ENCODE measurements at places on chromosomes 3 and 15. TPM values are rescaled to one million over a fixed set of nuclear protein-coding genes. Genes with fewer than 3 reads are reported as not detected.

- H3K27me3 ChIP-seq: no peaks in the 10 kb centered on the region
- H3K27ac ChIP-seq: no peak overlapping the region
- H3K4me3 ChIP-seq: no peak overlapping the region
- H3K4me1 ChIP-seq: peaks cover 23% of the 10 kb centered on the region
- no peak for DNase-seq
- H3K36me3 ChIP-seq: no peaks in the 10 kb centered on the region
Measured at GRCh38 chr15:99432271-99433025, 133.3 kb upstream of the MEF2A start.

DNA sequence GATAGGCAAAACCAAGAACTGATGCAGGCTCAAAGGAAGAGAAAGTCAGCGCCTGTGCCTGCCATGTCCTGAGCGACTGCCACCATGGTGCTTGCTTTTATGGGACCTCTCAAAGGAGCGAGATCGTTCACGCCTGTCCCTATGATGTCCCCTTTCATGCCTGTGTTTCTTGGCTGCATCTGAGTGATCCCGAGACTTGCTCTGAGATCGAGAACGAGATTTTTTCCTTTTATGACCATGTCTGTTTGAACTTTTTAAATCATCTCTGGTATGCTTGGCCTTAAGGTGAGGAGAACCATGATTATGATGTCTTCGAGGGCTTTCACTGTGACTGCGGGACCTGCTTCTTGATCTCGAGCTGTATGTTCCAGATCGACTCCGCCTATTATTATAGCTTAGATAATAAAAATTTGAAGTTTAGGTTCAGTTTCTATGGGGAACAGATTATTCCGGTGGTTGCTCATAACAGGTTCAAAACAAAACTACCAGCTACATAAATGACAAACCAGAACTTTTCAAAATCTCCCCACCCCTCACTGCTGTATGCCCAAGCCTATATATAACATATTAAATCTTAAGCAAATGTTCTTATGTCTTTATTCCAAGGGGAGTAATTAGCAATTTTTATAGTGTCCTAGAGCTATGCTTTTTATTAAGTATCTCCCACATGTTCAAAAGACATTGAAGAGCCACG is 11.6 kb downstream of the CCNL1 start:
- no peak overlapping the region for H3K4me3 ChIP-seq
- H3K27me3 ChIP-seq: no peaks in the 10 kb centered on the region
- H3K4me1 ChIP-seq: peaks cover 31% of the 10 kb centered on the region
- no peak for DNase-seq

GRCh38 chr15:73972984-73973682 is 19.0 kb downstream of the STOML1 start:
- no peaks in the 10 kb centered on the region for H3K27me3 ChIP-seq
- H3K4me1 ChIP-seq: peaks cover 22% of the 10 kb centered on the region
- DNase-seq: peak; percentile 74
- H3K4me3 ChIP-seq: no peak overlapping the region
- no peak overlapping the region for H3K27ac ChIP-seq
- no peaks in the 10 kb centered on the region for H3K36me3 ChIP-seq

GRCh38 chr3:68893600-68894239 is 38.6 kb downstream of the TAFA4 start:
- no peak overlapping the region for H3K4me3 ChIP-seq
- no peaks in the 10 kb centered on the region for H3K4me1 ChIP-seq
- H3K36me3 ChIP-seq: no peaks in the 10 kb centered on the region
- H3K27me3 ChIP-seq: no peaks in the 10 kb centered on the region
- no peak overlapping the region for H3K27ac ChIP-seq
- no peak for DNase-seq

DNA sequence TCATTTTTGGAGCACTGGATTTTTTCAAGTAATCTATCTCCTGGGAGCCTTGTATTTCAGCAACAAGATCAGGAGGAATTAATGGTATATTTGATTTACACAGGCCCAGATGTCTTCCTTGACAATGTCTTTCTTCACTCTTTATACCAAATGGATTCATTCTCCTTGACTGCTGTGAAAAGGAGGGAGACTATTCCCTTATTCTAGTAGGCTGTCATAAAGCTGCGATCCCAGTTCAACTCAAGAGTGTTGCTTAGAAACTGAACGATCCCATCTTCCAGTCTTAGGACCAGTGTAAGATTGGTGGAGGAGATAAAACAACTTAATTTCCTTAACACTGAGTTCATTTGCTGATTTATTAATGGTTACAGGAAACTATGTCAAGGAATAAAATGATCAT is 119.4 kb upstream of the ROBO1 start:
- H3K36me3 ChIP-seq: no peaks in the 10 kb centered on the region
- H3K27me3 ChIP-seq: no peaks in the 10 kb centered on the region
- no peaks in the 10 kb centered on the region for H3K4me1 ChIP-seq
- H3K27ac ChIP-seq: no peak overlapping the region
- no peak overlapping the region for H3K4me3 ChIP-seq

DNA sequence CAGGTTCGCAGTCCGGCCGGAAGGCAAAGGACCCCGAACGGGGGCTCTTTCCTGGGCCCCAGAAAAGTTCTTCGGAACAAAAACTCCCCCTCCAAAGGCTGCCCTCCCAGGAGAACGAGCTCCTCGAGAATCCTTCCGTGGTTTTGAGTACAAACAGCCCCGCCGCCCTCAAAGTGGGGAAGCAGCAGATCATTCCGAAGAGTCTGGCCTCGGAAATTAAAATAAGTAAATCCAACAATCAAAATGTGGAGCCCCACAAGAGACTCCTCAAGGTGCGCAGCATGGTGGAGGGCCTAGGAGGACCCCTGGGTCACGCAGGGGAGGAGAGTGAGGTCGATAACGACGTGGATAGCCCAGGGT is 1.3 kb downstream of the ARHGEF26 start:
- no peak overlapping the region for H3K4me3 ChIP-seq
- H3K27ac ChIP-seq: no peak overlapping the region
- H3K36me3 ChIP-seq: no peaks in the 10 kb centered on the region
- no peak for DNase-seq
- peaks cover 16% of the 10 kb centered on the region for H3K4me1 ChIP-seq
- H3K27me3 ChIP-seq: peaks cover 10% of the 10 kb centered on the region

DNA sequence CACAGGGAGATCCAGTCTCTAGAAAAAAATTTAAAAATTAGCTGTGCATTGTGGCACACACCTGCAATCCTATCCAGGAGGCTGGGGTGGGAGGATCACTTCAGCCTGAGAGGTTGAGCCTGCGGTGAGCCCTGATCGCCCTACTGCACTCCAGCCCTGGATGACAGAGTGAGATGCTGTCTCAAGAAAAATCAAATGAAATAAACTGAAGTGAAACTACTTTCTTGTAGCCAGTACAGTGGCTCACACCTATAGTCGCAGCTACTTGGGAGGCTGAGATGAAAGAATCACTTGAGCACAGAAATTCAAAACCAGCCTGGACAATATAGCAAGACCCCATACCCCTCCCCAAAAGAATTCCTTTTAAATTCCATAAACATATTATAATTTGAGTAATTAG is 35.4 kb downstream of the SMARCC1 start:
- peaks cover 13% of the 10 kb centered on the region for H3K36me3 ChIP-seq
- no peaks in the 10 kb centered on the region for H3K27me3 ChIP-seq
- no peak for DNase-seq
- H3K27ac ChIP-seq: no peak overlapping the region
- H3K4me1 ChIP-seq: no peaks in the 10 kb centered on the region

DNA sequence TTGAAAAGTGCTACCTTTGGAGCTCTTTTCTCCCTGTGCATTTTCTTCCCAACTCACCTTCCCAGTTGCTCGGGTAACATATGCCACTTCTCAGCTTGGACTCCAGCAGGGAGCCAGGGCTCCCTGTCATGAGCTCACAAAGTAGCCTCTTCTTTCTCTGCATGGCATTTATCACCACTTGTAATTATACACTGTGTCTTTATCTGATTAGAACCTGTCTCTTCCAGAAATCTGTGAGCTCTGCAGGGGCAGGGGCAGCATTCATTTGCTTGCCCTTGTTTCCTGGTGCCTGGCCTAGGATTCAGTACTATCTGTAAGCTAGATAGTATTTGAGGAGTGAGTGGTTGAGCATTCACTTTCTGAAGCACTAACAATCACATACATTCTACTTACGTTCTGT is 100.9 kb downstream of the CLSTN2 start:
- H3K27me3 ChIP-seq: no peaks in the 10 kb centered on the region
- no peak for DNase-seq
- no peak overlapping the region for H3K27ac ChIP-seq
- no peaks in the 10 kb centered on the region for H3K4me1 ChIP-seq

- no peak overlapping the region for H3K27ac ChIP-seq
- H3K4me1 ChIP-seq: no peaks in the 10 kb centered on the region
- H3K27me3 ChIP-seq: no peaks in the 10 kb centered on the region
Measured at GRCh38 chr3:183494341-183494740, 61.2 kb downstream of the KLHL6 start.

DNA sequence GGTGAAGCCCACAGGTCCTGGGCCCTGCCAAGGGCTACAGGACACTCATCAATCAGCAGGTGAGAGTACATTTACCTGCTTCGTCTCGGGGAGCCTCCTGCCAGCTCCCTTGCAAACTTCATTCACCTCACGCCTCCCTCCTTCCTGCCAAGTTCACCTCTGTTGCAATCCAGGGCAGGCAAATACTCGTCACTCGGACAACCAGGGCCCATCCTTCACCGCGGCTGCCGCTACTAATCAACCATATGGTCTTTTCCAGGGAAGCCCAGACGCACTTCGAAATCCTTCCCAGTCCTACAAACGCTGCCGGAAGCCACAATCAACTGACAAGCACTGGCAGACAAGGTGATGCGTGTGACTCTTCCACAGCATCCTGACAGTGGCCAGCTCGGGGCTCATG is 200.7 kb upstream of the NSMCE3 start:
- no peak overlapping the region for H3K27ac ChIP-seq
- H3K27me3 ChIP-seq: no peaks in the 10 kb centered on the region
- no peak for DNase-seq
- H3K36me3 ChIP-seq: no peaks in the 10 kb centered on the region
- no peaks in the 10 kb centered on the region for H3K4me1 ChIP-seq

GRCh38 chr3:79555655-79556054 is 212.1 kb downstream of the ROBO1 start:
- no peak overlapping the region for H3K4me3 ChIP-seq
- H3K27ac ChIP-seq: no peak overlapping the region
- H3K27me3 ChIP-seq: no peaks in the 10 kb centered on the region
- no peaks in the 10 kb centered on the region for H3K4me1 ChIP-seq
- no peak for DNase-seq
- no peaks in the 10 kb centered on the region for H3K36me3 ChIP-seq

DNA sequence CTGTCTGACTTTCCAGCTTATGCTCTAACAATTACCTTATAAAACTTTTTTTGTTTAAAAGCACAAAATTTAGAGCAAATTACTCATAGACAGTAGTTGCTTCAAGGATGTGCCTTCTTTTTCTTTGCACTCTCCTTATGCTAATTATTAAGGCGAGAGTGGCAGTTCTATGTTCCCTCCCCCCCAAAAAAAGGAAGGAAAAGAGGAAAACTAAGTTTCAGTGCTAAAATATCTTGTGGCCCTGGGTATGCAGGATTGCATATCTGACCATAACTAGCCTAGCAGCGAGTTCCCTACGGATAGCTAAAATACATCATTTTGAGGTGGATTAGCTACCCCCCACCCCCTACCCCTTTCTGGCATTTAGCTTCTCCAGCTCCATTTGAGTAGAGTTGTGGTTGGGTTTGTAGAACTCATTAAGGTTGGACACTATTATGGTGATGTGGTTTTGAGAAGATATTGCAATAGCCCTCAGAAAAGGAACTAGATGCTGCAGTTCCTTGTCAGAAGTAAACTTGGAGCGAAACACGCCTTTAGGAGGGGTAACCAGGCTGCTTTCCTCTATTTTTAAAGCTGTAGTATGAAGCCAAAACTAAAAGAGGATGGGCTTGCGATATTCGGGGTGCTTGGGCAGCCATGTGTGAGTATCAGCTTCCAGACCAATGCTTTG is 174.6 kb downstream of the AKAP13 start:
- DNase-seq: no peak
- H3K4me1 ChIP-seq: peaks cover 35% of the 10 kb centered on the region
- no peak overlapping the region for H3K27ac ChIP-seq
- H3K36me3 ChIP-seq: peaks cover 3% of the 10 kb centered on the region
- H3K27me3 ChIP-seq: no peaks in the 10 kb centered on the region

DNA sequence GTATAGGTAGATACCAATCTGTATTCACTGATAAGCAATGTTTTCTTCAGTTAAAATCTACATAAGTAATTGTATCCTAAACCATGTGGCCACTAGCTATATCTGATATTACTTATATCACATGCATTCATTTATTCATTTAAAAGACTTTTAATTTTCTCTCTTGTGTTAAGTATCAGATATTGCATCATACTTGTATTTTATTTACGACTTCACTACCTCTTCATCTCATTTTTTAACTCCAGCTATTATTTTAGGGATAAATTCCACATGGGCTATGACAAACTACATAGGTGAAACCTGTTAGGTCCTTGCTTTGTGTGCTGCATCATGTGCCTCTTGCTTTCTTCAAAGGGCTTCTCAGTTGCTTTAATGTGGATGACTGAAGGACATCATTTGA is 1018.3 kb downstream of the ZPLD1 start:
- H3K27ac ChIP-seq: no peak overlapping the region
- no peak for DNase-seq
- H3K27me3 ChIP-seq: no peaks in the 10 kb centered on the region
- no peak overlapping the region for H3K4me3 ChIP-seq

- no peaks in the 10 kb centered on the region for H3K27me3 ChIP-seq
- H3K4me3 ChIP-seq: no peak overlapping the region
- no peaks in the 10 kb centered on the region for H3K4me1 ChIP-seq
- H3K27ac ChIP-seq: no peak overlapping the region
- H3K36me3 ChIP-seq: no peaks in the 10 kb centered on the region
Measured at GRCh38 chr3:148233403-148233802, 464.3 kb upstream of the AGTR1 start.

SMCO1 gene
- polyA plus RNA-seq: not detected

HAUS2 gene
- 28.2 TPM for polyA plus RNA-seq

ITGB5 gene
- polyA plus RNA-seq: 0.94 TPM

UCN2 gene
- not detected for polyA plus RNA-seq

CASR gene
- polyA plus RNA-seq: 0.47 TPM

INAFM2 gene
- 0.08 TPM for polyA plus RNA-seq

KY gene
- polyA plus RNA-seq: not detected

All from CD4-positive, alpha-beta memory T cell (primary cell).